ENCODE measurements at places on chromosomes 12 and 14.
A peak's percentile ranks its signal among the peaks of the same experiment; 100 is the strongest.

DNA sequence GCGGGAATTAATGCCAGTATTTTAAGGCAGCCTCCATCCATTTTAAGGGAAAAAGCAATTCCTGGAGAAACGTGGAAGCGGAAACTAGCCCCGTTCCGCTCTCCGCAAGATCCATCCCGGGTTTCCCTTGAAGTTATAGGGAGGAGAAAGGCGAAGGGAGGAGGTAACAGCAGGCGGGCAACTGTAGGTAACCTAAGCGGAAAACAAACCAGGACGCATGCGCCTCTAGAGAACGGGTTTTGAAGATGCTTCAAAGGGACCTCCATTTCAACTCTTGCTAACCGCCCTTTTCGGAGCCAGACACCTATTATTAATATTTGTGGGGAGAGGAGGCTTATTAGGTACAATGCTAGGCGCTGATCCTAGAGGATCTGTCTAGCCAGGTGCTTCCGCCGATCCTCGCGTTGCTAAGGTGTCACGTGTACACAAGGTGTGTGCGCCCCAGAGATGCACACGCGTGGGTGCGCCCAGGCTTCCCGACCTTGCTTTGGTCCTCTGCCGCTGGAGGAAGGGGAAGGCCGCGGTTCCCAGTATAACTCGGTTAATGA lies 6.2 kb downstream of the TBX5 start:
- no peak for DNase-seq

DNA sequence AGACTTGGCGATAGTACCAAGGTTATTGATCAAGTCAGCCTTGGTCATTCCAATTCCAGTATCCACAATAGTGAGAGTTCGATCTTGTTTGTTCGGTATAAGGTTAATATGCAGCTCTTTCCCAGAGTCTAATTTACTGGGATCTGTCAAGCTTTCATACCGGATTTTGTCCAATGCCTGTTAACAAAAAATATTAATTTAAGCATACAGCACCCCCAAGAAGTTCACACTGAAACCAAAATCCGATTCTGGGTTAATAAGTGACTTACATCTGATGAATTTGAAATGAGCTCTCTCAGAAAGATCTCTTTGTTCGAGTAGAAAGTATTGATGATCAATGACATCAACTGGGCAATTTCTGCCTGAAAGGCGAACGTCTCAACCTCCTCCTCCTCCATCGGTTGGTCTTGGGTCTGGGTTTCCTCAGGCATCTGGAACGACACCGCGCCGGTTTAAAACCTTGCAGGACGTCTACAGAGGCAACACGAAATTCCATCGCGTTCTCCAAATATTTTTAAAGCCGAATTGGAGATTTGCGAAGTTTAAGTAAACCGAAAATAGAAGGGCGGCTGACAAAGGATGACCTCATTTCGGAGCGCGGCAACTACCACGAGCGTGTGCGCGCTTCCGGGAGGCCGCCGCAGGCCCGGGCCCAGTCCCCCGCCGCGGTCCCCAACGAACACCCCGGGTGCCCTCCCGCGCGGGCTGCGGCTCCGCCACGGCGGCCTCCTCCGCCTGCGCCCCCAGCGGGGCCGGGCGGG lies 716 bp downstream of the HSP90AA1 start:
- DNase-seq: peak; percentile 61

DNA sequence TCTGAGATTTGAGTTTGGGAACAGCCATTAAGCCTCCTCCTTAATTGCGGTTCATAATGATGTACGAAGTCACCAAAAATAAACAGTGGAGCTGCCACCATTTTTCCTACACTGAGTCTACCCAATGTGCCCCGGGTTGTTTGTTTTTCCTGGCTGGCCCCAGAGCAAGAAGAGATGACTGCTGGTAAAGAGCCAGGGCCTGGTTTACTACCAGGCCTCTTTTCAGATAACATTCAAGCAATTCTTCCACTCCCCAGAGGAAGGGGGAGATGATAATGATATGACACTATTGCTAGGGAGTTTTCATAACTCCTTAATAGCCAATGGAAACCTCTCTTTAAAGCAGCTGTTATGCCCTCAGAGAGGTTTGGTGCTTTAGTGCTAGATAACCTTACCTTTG lies 42.3 kb downstream of the BRAP start:
- no peak for DNase-seq

DNA sequence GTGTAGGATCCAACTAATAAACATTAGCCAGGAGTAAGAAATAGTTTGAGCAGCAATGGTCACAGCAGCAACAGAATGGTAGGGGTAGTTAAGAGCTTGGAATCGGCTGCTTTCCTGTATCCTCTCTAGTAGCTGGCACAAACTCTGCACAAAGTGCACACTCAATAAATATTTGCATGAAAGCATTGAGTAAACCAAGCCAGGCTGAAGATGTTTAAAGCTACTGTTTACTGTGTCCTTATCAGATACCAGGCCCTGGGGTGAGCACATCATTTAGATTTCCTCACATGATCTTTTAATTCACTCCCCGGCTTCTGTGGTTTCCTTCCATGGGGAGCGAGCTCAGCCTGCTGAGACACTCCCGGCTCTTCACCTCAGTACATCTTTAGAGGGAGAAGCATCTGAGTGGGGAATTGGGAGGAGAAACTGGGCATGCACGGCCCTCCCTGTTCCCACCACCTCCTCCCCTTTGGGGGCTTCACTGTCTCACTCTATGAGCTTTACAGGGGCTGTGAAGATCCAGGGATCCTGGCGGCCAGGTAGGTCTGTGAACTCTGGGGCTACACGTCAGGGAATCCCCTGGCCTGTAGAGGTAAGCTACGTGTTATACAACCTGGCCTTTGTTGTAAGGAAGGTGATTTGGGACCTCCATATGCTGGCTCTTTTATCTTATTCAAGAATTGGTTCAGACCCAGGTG lies 107.2 kb upstream of the VASH1 start:
- DNase-seq: no peak

GRCh38 chr12:92702754-92703679 lies at the start of gene PLEKHG7:
TSS of gene PLEKHG7 (plus strand) at chr12:92702989. CDS start at chr12:92706632, 3,643 bp downstream.
- no peak for DNase-seq

DNA sequence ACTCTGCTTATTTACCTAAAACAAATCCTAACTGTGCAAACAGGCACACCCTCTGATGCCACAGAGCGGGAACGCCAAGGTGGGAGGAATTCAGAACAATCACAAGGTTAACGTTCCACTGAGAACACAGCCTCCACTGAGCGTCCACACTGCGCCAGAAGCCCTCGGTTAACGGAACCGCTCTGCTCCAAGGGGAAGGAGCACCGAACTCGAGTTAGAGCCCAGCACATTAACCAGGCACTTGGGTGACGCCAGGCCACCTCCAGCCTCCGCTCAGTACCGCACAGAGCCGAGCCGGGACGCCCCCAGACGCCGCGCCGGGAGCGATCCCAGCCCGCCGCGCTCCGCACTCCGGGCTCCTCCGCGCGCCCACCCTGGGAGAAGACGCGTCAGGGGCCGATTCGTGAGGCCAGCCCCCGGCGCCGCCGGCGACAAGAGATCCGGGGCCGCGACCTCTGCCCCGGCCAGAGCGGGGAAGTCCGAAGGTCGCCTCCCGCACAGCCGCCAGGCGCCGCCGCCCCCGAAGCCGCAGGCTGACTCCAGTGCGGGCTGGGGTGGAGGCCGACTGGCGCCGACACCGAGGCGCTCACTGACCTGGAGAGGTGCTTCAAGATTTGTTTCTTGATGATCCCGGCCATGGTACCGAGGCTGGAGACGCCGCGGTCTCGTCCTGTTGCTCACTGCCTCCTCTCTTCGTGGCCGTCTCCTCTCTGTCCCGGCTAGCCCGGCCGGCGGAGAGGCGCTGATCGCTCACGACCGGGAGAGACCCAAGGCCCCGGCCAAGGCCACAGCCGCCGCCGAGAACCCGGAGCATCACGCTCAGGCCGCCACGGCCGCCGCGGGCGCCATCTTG lies 450 bp downstream of the BLTP3B start:
- peak; percentile 24 for DNase-seq

DNA sequence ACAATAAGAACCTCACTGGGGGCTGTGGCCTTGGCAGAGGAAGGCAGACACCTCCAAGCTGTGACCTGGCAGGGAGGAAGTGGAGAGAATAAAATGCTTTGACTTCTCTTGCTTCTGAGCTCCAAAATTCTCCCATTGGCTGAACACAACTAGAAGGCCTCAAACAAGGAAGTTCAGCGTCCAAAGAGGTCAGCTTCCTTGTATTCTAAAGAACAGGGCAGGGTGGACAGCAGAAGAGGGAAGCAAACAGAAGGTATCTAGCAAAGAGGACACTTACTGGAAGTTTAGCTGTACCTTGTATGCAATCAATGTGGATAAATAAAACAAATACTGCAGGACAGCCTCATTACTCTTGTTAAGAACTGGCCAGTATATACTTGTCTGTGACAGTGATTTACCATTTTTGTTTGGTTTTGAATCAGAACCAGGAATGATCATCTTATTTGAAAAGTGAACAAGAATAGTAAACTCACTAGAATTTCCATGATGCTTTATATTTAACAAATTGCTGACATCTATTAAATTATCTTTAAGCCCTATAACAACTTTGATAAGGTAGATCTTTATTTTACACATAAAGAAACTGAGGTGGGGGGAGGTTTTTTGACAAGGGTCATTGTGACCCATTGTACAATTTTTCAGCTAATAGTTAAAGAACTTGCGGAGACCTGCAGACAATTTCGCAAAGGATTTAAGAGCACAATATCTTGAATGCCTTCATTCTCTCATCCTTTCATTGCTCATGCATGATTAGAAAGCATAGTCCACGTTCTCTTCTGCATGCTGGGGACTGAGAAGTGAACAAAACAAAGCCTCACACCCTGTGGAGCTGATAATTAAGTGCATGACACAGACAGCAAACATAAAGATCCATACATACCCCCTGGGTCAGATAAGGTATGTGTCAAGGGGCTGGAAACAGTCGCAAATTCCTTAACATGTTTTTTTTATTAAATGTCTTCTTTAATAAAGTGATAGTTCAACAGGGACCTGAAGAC lies 1448.0 kb downstream of the AACS start:
- no peak for DNase-seq
